ENCODE measurements at places on chromosomes 5 and 9.

DNA sequence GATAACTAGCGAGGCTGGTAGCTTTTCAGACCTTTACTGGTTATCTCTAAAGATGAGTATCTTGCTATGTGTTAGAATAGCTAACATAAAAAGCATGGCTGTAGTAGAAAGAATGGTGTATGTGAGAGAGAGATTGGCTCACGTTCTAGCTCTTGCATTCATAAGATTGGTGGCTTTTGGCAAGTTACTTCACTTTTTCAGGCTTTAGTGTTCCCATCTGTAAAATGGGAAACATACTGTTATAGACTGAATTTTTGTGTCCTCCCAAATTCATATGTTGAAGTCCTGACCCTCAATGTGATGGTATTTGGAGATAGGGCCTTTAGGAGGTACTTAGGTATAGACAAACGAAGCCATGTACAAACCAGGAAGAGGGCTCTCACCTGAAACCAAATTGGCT lies 302.4 kb upstream of the KLF4 start:
- DNase-seq = no peak

GRCh38 chr9:33719581-33720374 lies 75.6 kb upstream of the PRSS3 start:
- peak; percentile 58 for DNase-seq

GRCh38 chr5:124952079-124952478 lies 205.6 kb upstream of the ZNF608 start:
- no peak for DNase-seq

DNA sequence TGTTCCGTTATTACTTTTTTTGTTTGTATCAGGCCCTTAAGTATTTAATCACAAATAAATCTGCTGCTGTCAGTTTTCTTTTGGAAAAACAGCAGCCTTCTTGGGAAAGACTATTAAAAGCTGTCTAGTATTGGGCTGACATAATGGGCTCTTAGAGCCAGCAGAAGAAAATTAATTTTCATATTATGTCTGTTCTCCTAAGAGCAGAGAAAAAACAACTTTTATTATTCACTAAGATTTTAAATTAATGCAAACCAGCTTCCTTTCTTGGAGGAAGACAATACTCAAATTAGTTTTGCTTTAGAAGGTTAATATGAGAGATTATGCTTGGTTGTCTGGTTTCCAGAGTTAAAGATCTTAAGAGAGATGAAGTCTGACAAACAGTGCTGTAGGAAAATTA lies 30.6 kb upstream of the GARNL3 start:
- DNase-seq = no peak

GRCh38 chr5:143521846-143522400 lies 118.4 kb upstream of the NR3C1 start:
- DNase-seq = no peak

DNA sequence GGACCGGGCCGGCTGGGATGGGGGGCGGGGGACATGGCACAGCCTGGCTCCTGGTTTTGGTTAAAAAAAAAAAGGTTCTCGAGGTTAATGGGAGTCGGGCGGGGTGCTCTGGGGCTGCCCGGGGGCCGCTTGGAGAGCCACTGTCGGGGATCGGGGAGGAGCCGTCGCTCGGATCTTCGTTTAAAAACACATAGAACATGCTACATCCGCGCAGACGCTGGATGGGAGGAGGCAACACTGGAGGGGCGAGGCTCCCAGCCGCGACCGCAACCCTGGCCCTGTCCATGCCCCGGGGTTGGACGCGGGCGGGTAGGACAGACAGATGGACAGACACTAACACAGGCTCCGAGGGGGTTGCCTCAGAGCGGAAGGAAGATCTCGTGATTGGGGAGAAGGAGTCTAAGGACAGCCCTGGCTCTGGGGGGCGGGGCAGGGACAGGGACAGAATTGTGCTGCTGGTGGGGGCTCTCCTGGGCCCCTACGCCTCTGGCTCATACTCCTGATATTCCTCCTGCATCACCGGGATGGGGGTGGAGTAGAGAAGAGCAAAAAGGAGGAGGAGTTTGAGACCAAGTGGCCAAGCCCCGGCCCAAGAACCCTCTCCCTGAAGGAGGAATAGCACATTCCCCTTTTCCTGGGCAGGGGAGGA lies 9.9 kb downstream of the SNCB start:
- no peak for DNase-seq

GRCh38 chr9:35771534-35771933 lies 17.5 kb upstream of the MSMP start:
- no peak for DNase-seq

DNA sequence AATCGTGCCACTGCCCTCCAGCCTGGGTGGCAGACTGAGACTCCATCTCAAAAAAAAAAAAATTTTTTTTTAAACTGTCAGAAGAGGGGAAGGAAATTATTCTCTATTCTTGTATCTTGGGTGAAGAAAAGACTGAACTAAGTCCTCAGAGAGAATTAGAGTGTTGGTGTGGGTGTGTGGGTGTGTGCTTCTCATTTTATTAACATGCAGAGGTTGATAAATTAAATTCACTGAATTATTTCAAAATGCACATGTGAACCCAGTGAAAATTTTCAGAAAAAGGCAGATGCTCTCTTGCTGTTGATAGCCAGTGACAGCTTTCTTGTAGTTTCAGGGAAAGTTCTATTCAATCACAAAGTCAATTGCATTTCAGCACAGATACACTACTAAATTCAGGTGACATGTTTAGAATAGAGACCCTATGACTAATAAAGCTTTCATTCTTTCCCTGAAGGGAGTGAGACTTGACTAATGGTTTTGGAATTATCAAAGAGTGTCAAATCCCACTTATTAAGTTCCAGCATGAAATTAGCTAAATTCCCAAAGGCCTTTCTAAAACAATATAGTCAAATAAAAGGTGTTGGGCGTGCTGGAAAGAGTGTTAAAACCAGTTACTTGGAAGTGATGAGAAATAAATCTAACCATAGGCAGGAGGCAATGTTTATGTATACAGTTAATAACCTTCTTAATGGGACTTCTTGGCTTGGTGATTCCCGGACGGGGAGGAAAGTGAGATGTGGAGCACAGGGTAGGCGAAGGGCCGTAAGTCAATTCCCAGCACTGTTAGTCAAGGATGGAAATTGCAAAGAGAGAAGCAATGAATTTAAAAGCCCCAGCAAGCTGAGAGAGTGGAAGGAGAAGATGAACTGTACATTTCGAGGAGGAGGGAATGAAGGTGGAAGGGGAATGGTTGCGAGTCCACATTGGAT lies 103.2 kb upstream of the SPATA31D4 start:
- no peak for DNase-seq

DNA sequence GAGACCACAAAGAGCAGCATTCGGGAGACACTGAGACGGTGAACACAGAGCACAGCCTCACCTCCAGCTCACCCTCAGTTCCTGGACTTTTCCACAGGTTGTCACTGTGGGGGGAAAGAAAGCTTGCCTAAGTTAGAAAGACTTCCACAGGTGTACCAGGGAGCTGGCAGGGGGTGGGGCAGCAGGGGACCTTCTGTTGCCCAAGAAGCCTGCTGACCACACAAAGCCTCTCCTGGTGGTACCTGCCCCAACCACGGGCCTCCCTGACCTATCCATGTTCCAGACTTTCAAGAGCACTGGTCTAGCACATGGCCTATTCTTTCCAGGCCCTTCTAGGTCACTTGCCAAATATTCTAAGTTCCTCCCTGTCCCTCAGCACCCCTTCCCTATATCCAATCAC lies 550.8 kb downstream of the BNC2 start:
- DNase-seq = no peak

DNA sequence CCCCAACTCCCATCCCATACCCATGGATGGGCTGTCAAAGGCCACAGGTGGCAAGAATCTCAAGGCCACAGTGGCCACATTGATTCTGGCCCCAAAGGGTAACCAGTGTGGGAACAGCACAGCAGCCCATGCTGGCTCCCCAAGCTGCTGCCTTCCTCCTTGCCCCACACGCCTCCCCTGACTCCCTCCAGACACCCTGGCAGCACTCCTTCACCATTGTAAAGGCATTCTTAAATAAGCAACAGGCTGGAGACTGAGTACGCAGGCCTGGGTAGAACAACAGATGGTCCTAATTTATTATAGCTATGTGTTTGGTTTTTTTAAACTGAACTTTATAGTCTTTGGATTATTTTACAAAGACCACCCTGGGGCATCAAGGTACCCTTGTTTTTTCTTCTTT lies 158.8 kb downstream of the TSSK1B start:
- no peak for DNase-seq

DNA sequence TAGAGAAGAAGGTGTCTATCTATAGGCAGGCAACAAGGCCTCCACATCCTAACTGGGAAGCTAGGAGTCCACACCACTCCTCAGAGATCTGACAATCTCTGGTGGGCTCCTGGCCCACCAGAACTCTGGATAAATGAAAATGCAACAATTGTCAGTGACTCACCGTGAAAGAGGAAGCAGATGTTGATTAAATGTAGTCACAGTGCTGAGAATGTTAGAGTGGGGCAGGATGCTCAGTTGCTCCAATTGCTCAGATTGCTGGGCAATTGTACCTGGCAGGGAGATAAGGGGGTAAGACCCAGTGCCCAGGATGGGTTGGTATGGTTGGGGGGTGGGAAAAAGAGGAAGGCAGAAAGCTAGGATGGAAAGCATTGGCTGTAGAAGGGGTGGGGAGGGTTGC lies 4.3 kb downstream of the CCL19 start:
- no peak for DNase-seq

DNA sequence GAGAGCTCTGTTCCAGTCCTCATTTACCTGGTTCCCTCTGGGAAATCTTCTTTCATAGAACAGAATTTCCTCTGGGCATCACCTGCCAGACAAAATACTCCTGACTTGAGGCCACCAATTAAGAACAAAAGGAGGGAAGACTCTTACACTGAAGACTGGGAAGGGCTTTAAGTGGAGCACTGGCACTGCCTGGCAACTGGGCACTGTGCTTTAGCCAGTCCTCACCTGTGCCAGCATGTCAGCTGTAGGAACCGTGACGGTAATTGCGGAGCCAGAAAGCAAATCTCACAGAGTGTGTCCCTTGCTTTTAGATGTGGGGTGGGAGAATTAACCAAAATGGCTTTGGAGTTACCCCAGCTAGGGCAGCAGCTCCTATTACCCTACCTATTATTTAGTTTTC lies 40.6 kb downstream of the FAM219A start:
- DNase-seq = no peak

GRCh38 chr5:129384736-129385135 lies 75.4 kb upstream of the ADAMTS19 start:
- DNase-seq = no peak

- no peak for DNase-seq
Observed at GRCh38 chr5:26535215-26535614, 503.2 kb downstream of the CDH9 start.

GRCh38 chr9:18601956-18602355 lies 128.0 kb downstream of the ADAMTSL1 start:
- no peak for DNase-seq

- no peak for DNase-seq
Observed at GRCh38 chr5:21391506-21391905, 1403.5 kb upstream of the CDH18 start.

- DNase-seq = no peak
Observed at GRCh38 chr9:35852876-35853865, 17.0 kb downstream of the OR13J1 start.

DNA sequence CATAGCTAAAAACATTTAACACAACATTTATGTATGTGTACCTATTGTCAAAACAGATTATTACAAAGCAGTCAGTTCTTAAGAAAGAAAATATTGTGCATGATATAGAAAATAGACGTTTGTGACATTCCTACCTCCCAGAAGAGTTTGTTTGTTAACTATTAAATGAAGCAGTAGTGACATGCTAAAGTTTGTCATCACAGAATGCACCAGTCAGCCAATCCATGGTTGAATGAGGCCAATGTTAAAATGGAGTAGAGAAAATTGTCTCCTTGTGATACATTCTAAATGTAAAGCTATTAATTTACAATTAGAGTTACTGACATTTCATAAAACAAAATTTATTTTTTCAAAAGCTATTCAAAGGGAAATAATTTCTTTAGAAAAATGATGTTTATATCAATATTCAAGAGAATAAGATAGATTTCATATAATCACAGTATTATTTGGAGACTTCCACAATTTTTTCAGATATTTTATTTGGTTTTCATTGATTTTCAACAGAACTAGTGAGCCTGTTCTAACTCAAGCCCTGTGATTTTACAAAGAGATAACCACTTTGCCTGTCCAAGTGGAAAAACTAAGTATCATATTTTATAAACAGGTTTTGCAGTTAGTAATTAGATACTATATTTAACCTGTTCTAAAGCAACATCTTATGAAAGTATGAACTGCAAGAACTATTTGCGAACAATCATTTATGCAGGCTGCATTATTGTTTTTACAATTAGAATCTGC lies 176.8 kb downstream of the ISL1 start:
- no peak for DNase-seq

- DNase-seq = no peak
Observed at GRCh38 chr9:130805510-130806326, 29.3 kb upstream of the ABL1 start.

GRCh38 chr5:173925449-173926071 lies 37.4 kb downstream of the CPEB4 start:
- no peak for DNase-seq

DNA sequence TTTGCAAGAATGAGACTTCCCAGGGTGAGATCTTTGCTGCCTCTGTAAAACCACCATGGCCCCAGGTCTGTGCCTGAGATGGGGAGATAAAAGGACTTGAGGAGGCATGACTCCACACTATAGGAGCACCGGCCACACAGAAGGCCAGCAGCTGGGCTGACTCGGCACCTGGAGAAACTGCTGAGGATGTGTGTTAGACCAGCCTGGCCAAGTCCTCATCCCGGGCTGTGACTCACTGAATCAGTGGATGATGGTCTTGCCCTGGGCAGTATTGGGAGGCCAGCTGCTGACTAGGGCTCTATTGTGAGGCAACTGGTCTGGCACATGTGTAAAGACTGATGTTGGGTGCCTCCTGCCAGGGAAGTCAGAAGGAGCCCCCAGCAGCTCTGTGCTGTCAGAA lies 286.2 kb downstream of the ACTL7B start:
- DNase-seq = no peak

DNA sequence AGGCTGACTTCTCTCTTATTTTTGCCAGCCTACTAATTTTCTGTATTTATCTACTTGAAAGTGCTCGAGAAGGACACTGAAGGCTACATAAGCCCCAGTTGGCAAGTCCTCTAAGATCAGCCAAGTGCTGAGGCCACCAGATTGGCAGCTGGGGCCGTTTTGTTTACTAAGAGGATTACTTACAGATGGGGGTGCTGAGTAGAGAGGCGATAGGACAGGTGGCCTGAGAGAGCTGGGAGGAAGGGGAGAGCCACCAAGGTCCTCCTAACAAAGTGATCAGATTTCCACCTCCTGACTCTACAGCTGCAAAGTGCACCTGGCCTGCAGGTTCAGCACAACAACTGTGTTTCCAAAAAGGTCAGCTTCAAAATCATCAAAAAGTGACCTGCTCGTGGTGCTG lies 32.9 kb downstream of the FRMD3 start:
- DNase-seq = no peak

- no peak for DNase-seq
Observed at GRCh38 chr5:146993876-146994530, 115.4 kb upstream of the PPP2R2B start.

DNA sequence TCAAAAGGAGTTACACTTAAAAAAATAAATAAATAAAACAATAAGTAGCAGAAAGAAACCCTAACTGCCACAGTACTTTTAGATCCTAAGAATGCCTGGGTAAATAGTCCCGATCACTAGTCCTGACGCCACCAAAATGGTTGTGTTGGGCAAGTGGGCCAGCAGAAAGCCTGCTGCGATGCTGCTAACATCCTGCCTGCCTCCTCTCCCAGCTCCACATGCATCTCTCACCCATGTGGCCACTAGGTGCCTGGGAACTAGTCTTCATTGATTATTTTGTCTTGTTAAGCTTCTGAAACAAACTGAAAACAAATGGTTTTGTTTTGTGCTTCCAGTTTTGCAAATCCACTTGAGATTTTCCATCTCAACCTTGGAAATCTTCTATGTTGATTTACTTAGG lies 54.4 kb upstream of the TRAF1 start:
- no peak for DNase-seq
